ENCODE measurements at places on chromosomes 4 and X. TPM values are rescaled to one million over a fixed set of nuclear protein-coding genes. Genes with fewer than 3 reads are reported as not detected.

The ZNF711 gene
- 3.8 TPM for total RNA-seq

GRCh38 chrX:94850811-94851210, 1176.8 kb downstream of the FAM133A start:
- H3K4me3 ChIP-seq = no peak overlapping the region
- no peak overlapping the region for H3K27ac ChIP-seq
- no peaks in the 10 kb centered on the region for H3K4me1 ChIP-seq
- no peaks in the 10 kb centered on the region for H3K27me3 ChIP-seq
- H3K36me3 ChIP-seq = no peaks in the 10 kb centered on the region
- no peak for DNase-seq

DNA sequence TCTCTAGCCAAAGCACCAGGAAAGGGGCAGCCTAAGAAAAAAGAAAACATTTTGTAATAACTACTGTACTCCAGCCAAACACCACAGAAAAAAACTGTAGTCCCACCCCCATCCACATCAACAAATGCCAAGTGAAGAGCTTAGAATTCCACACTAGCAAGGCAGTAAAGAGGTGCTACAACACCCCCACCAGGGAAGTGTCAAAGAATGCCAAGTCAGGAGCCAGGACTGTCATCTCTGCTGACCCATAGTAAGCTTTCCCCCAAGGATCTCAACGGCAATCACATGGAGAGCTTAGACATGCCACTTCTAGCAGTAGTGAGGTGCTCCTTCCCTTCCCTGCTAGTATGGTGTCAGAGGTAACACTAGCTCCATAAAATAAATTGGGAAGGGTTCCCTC, 34.4 kb upstream of the CCDC160 start:
- no peaks in the 10 kb centered on the region for H3K27me3 ChIP-seq
- no peak for DNase-seq
- no peaks in the 10 kb centered on the region for H3K36me3 ChIP-seq
- H3K4me3 ChIP-seq = no peak overlapping the region
- H3K27ac ChIP-seq = no peak overlapping the region

DNA sequence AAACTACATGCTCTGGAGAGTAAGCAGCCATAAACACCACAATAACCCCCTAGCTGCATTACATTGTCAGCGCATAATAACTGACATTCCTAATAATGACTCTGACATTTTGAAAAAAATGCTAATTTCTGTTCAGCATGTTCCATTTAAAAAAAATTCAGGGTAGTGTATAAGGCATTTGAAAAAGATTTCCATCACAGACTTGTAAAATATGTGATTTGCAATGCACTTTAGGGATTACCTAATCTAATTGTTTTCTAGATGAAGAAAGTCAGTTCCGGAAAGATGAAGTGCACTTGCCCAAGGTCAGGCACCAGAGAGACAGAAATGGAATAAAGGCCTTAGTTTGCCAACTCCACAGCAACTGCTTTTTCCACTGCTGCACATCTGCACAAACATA, 55.3 kb downstream of the FANCB start:
- no peak for DNase-seq
- no peaks in the 10 kb centered on the region for H3K36me3 ChIP-seq
- H3K27ac ChIP-seq = no peak overlapping the region

DNA sequence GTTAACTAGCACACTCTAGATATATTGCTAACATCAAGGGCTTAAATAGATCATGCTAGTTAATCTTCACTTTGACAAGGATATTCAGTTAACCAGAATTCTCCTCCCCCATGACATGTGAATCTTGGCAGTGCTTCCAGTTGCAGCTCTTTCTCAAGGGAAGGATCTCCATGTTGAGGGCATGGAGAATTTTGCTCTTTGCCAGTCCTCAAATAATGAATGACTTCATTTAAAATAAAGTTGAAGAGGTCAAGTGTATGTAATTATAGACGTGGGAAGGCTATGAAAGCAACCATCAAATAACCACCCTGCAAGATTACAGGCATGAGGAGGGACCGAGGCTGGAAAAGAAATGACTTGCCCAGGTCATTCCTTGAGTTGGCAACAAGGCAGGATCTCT, 87.3 kb upstream of the CPEB2 start:
- H3K27me3 ChIP-seq = no peaks in the 10 kb centered on the region
- H3K36me3 ChIP-seq = no peaks in the 10 kb centered on the region
- DNase-seq = no peak
- no peak overlapping the region for H3K4me3 ChIP-seq

The LRP2BP gene
- 0.17 TPM for total RNA-seq

The ENOX2 gene
- total RNA-seq = 8.5 TPM

- no peak overlapping the region for H3K4me3 ChIP-seq
- no peaks in the 10 kb centered on the region for H3K36me3 ChIP-seq
- no peaks in the 10 kb centered on the region for H3K27me3 ChIP-seq
- H3K27ac ChIP-seq = no peak overlapping the region
- DNase-seq = no peak
- H3K4me1 ChIP-seq = no peaks in the 10 kb centered on the region
Measured at GRCh38 chr4:40299811-40300292, 35.3 kb upstream of the CHRNA9 start.

DNA sequence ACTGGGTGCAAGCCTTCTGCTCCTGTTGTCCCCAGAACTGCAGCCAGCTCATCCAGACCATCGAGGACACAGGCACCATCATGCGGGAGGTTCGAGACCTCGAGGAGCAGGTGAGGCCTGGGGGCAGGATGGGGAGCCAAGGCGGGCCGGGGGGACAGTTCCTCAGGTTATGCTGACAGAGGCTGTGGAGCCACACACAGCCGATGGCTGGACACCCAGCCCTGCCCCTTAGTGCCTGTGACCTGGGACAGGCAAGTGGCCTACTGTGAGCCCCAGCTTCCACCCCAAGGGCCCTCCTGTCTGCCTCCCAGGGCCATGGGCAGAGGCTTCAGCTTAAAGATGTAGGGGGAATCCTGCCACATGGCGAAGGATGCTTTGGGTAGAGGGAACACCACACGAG, 14.3 kb downstream of the CCDC22 start:
- no peak overlapping the region for H3K4me3 ChIP-seq
- H3K4me1 ChIP-seq = no peaks in the 10 kb centered on the region
- no peak for DNase-seq
- H3K27me3 ChIP-seq = no peaks in the 10 kb centered on the region

- no peak for DNase-seq
- no peaks in the 10 kb centered on the region for H3K27me3 ChIP-seq
- H3K4me3 ChIP-seq = no peak overlapping the region
- H3K27ac ChIP-seq = no peak overlapping the region
Measured at GRCh38 chr4:184371390-184371787, 103.0 kb downstream of the IRF2 start.

DNA sequence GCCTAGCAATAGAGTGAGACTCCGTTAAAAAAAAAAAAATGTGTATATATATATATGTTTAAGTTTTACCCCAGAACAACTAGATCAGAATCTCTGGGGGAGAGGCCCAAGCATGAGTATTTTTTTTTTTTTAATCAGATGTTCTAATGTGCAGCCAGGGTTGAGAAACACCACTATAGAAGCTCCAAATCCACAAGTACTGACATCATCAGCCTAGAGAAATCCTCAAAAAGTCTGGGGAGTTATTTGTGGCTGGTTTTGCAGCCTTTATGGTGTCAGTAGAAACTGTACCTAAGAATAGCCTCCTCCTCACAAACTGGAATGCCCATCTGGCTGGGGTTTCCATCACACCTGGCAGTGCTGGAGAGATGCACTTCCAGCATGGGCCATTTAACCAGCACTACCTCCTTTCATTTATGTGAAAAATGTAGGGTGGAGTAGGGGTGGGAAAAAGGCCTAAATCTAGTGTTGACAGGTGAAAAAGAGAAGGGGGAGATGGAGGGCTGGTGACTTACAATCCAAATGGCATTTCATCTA, 93.5 kb downstream of the CBLL2 start:
- no peaks in the 10 kb centered on the region for H3K4me1 ChIP-seq
- H3K27me3 ChIP-seq = no peaks in the 10 kb centered on the region
- H3K36me3 ChIP-seq = no peaks in the 10 kb centered on the region
- no peak overlapping the region for H3K27ac ChIP-seq
- H3K4me3 ChIP-seq = no peak overlapping the region

- no peak for DNase-seq
- H3K36me3 ChIP-seq = peaks cover 13% of the 10 kb centered on the region
- H3K4me3 ChIP-seq = no peak overlapping the region
Measured at GRCh38 chr4:113496698-113497097, 264.8 kb downstream of the CAMK2D start.

- no peaks in the 10 kb centered on the region for H3K4me1 ChIP-seq
- no peak for DNase-seq
- no peaks in the 10 kb centered on the region for H3K36me3 ChIP-seq
Measured at GRCh38 chr4:167652267-167652666, 418.0 kb upstream of the SPOCK3 start.

GRCh38 chrX:25112156-25112555, 96.4 kb upstream of the ARX start:
- no peaks in the 10 kb centered on the region for H3K36me3 ChIP-seq
- H3K27ac ChIP-seq = no peak overlapping the region
- H3K4me1 ChIP-seq = no peaks in the 10 kb centered on the region

The DCAF8L1 gene
- total RNA-seq = not detected

- H3K36me3 ChIP-seq = no peaks in the 10 kb centered on the region
- H3K4me3 ChIP-seq = no peak overlapping the region
- H3K27ac ChIP-seq = no peak overlapping the region
- DNase-seq = no peak
Measured at GRCh38 chrX:49172280-49172780, 632 bp downstream of the PLP2 start.

GRCh38 chrX:101682723-101683122, 23.1 kb upstream of the ARMCX2 start:
- H3K27me3 ChIP-seq = no peaks in the 10 kb centered on the region
- H3K4me3 ChIP-seq = no peak overlapping the region
- DNase-seq = no peak
- H3K4me1 ChIP-seq = no peaks in the 10 kb centered on the region

DNA sequence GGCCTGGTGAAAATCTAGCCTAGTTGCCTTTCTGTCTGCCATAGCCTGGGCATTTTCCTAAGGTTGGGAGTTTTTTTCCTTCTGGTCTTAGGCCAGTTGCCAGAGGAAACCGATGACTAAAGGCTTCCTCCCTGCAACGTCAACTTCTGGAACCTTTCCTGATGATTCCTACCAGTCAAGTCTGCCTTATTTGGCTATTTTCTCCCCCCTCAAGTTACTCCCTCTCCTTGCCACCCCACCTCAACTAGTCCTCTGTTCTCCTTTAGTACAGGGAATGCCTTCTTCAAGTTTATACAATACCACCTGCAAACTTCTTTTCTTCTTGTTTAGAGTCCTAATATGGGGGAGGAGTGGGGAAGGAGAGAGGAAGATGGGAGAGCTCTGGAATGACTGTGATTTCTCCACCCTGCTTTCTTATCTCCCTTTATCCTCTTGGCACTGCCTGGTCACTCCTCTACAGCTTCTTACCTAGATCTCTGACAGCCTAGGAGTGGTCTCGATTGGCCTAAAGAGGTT, 10.6 kb downstream of the MSN start:
- no peaks in the 10 kb centered on the region for H3K4me1 ChIP-seq
- H3K27me3 ChIP-seq = no peaks in the 10 kb centered on the region
- H3K27ac ChIP-seq = no peak overlapping the region
- no peaks in the 10 kb centered on the region for H3K36me3 ChIP-seq
- no peak overlapping the region for H3K4me3 ChIP-seq
- no peak for DNase-seq

The MAN2B2 gene
- 2.8 TPM for total RNA-seq

The SLC49A3 gene
- total RNA-seq = 0.07 TPM

DNA sequence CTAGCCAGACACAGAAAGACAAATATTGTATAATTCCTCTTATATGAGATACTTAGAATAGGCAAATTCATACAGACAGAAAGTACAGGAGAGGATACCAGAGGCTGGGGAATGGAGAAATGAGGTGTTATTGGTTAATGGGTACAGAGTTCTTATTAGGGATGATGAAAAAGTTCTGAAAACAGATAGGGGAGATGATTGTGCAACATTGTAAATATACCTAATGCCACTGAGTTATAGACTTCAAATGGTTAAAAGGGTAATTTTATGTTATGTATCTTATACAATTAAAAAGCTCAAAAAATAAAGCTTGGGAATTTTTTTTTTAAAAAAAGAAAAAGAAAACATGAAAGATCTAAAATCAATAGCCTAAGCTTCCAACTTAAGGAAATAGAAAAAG, 98.8 kb upstream of the TECRL start:
- peaks cover 6% of the 10 kb centered on the region for H3K4me1 ChIP-seq
- no peak for DNase-seq
- H3K27me3 ChIP-seq = no peaks in the 10 kb centered on the region
- no peaks in the 10 kb centered on the region for H3K36me3 ChIP-seq

GRCh38 chrX:155747520-155747919, 133.6 kb upstream of the VAMP7 start:
- no peaks in the 10 kb centered on the region for H3K36me3 ChIP-seq
- H3K27ac ChIP-seq = no peak overlapping the region
- no peaks in the 10 kb centered on the region for H3K27me3 ChIP-seq
- no peak for DNase-seq
- no peak overlapping the region for H3K4me3 ChIP-seq

- H3K27me3 ChIP-seq = no peaks in the 10 kb centered on the region
- no peak for DNase-seq
- no peak overlapping the region for H3K4me3 ChIP-seq
- no peaks in the 10 kb centered on the region for H3K4me1 ChIP-seq
- no peaks in the 10 kb centered on the region for H3K36me3 ChIP-seq
- no peak overlapping the region for H3K27ac ChIP-seq
Measured at GRCh38 chr4:24764345-24764744, 31.0 kb upstream of the SOD3 start.

- H3K4me3 ChIP-seq = no peak overlapping the region
- H3K36me3 ChIP-seq = no peaks in the 10 kb centered on the region
- no peak overlapping the region for H3K27ac ChIP-seq
- no peaks in the 10 kb centered on the region for H3K4me1 ChIP-seq
- DNase-seq = no peak
- peaks cover 2% of the 10 kb centered on the region for H3K27me3 ChIP-seq
Measured at GRCh38 chr4:184200296-184200695, 17.4 kb downstream of the ENPP6 start.

- peaks cover 35% of the 10 kb centered on the region for H3K4me1 ChIP-seq
- no peaks in the 10 kb centered on the region for H3K36me3 ChIP-seq
- DNase-seq = no peak
- H3K27me3 ChIP-seq = no peaks in the 10 kb centered on the region
- H3K4me3 ChIP-seq = no peak overlapping the region
- no peak overlapping the region for H3K27ac ChIP-seq
Measured at GRCh38 chrX:110041980-110042379, 39.1 kb downstream of the TMEM164 start.

The OTUD6A gene
- total RNA-seq = not detected

DNA sequence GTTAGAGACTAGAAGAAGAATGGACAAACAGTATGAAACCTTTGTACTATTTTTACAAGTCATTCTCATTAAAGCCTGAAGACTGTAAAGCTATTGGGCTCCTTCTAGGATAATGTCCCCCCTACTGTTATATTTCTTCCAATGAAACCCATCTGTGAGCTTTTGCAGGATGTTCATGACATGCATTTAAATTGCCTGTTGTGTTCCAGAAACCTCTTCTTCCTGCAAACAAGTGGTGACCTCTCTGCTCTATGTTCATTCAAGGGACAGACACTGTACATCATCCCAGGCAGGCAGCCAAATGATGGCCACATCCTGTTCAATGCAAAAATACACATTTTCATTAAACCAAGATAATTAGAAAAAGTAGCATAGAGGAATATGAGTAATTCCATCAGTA, 128.0 kb downstream of the C4orf33 start:
- no peaks in the 10 kb centered on the region for H3K36me3 ChIP-seq
- no peaks in the 10 kb centered on the region for H3K27me3 ChIP-seq
- no peak overlapping the region for H3K27ac ChIP-seq
- no peak for DNase-seq
- H3K4me1 ChIP-seq = no peaks in the 10 kb centered on the region
- H3K4me3 ChIP-seq = no peak overlapping the region

GRCh38 chr4:81786063-81786763, 314.5 kb upstream of the RASGEF1B start:
- no peak overlapping the region for H3K4me3 ChIP-seq
- H3K36me3 ChIP-seq = no peaks in the 10 kb centered on the region
- no peak for DNase-seq

All from HepG2 (cell line).